ENCODE measurements at places on chromosomes 6 and 20.
A peak's percentile ranks its signal among the peaks of the same experiment; 100 is the strongest.

DNA sequence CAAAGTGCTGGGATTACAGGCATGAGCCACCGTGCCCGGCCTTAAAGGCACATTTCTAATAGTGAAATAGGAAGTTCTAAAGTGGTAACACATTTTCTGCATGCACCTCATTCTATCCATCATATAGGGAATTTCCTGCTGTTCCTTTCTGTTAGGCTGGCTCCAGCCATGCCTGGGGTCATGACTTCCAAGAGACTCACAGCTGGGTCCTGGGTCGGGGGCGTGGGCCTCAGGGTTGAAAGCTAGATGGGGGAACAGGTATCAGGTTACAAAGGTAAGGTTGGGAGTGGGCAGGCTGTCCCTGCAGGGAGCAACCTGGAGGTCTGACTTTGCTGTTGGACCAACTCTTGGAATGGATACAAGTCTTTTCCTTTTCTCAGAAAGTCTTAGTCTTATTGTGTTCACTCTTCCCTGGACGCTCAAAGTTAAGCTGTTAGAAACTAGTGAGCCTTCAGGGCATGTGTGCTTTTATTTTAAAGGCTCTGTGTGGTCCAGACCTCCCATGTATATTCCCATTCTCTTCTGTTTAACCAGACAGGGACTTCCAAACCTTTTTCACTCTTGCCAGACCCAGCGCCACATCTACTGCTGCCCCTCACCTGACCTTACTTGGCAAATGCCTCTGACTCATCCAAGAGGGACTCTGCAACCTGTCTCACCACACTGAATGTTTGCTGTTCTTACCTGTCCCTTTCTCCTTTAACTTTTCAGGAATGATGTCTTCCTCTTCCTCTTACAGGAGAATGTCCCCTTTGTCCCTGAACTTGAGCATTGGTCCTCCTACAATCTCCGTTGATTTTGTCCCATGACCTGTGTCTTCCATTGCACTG is 64.4 kb downstream of the TMEM170B start:
- ATAC-seq: no peak

DNA sequence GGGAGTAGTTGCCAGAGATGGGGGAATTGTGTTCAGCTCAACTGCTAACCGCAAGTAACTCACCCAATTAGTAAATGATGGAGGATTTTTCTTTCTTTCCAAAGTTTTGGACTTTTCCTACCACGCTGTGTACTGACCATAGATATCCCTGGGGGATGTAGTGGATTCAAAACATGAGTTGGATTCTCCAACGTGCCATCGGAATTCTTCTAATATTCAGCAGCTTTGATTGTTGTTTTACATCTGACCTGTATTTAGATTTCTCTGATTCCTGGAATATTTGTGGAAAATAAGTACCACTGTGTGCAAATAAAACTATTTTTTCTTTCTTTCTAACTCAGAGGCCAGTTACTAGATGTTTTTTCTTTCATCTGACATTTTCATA is 1.1 kb downstream of the CCDC170 start:
- ATAC-seq: no peak

- no peak for ATAC-seq
Observed at GRCh38 chr6:130783416-130784107, 43.6 kb upstream of the SMLR1 start.

GRCh38 chr20:45229264-45230056 is 8.3 kb downstream of the SEMG2 start:
- ATAC-seq: no peak

GRCh38 chr6:133854364-133855275 is 34.3 kb upstream of the TCF21 start:
- ATAC-seq: peak; percentile 43

- ATAC-seq: no peak
Observed at GRCh38 chr6:157158897-157159296, 164.4 kb downstream of the TMEM242 start.

- no peak for ATAC-seq
Observed at GRCh38 chr6:52399511-52400312, 20.4 kb upstream of the EFHC1 start.

DNA sequence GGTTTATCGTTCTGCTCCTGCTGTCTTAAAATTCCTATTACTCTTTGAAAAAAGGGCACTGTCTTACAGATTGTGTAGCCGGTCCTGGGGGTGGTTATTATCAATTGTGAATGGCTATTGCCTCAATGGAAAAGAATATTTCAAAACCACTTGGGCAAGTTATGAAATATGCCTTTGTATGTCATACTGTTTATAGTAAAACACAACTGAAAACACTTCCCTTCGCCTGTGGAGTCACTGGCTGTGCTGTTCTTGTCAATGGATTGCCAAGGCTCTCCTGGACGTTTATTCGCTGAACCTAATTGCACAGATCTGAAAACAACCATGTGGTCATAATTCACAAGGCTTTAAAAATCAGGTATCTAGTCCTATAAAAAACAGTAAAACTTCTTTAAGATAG is 47.8 kb upstream of the TAGAP start:
- ATAC-seq: peak; percentile 36

GRCh38 chr6:154229786-154230185 is 126.8 kb downstream of the IPCEF1 start:
- no peak for ATAC-seq

DNA sequence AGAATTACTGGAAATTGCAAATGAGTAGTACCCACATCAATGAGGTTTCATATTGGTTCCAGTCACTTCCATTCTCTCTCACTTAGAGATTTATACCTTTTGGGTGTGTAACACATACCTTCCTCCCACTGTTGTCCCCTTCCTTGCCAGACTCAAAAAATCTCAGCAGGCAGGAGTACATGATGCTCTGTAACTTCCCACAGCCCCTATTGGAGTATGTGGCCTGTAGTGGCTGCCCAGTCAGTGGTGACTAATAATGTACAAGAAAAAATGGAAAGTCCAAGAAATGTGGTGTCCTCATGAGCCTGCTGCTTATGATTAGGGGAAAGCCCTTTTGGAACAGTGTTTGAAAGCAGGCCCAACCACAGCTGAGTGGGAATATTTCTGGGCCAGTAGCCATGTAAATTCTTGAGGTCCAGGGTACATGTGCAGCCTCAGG is 312.0 kb downstream of the ZFAND3 start:
- ATAC-seq: no peak

DNA sequence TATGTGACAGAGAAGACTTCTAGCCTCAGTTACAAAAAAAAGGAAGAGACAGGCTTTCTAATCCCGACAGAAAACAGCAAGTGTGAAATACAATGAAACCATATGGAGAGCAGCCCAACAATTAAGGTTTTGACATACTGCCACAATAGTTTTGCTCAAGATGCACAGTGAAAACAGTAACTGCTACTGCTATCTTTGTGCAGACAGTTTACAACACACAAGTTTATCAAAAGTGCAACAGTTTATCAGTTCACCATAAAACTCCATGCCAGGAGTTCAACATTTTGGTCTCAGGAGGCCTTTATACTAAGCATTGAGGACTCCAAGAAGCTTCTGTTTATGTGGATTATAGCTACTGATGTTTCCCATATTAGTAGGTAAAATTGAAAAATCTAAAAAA is 37.6 kb downstream of the GOPC start:
- no peak for ATAC-seq

DNA sequence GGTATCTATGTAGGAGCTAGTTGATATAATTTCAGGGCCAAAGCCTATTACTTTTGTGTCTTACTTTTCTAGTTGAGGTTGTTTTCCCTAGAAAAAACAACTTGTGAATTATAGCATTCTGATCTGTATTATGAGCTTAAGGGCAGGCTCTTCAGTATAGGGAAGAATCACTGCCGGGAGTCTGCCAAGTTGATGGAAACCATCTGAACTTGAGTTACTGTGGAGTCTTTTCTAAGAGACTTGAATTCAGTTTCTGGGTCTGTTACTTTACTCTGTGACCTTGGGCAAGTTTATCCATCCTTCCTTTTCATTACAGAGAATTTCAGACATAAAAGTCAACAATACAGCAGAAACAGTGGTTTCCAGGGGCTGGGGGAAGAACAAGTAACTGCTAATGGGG is 2.1 kb upstream of the CASS4 start:
- ATAC-seq: no peak

- ATAC-seq: no peak
Observed at GRCh38 chr6:2725364-2725988, 25.2 kb downstream of the MYLK4 start.

Measured in gastroesophageal sphincter (tissue), 4 donors.